ENCODE measurements at places on chromosomes 7 and 10.

DNA sequence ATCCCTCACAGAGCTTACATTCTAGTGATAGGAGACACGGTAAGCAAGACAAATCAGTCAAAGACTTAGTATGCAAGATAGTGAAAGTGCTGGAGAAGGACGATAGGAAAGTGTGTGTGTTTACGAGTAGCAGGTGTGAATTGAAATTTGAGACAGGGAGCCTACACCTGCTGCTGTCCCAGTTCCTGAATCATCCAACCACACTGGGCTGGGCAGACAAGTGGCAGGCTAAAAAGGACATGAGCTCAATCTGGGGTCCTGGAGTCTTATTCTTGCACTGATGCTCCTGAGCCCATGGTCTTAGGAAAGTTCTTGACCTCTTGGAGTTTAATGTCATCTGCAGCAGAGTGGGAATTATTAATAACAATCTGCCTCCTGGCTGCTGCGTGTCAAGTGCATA lies 16.2 kb downstream of the RBP3 start:
- no peak for DNase-seq

DNA sequence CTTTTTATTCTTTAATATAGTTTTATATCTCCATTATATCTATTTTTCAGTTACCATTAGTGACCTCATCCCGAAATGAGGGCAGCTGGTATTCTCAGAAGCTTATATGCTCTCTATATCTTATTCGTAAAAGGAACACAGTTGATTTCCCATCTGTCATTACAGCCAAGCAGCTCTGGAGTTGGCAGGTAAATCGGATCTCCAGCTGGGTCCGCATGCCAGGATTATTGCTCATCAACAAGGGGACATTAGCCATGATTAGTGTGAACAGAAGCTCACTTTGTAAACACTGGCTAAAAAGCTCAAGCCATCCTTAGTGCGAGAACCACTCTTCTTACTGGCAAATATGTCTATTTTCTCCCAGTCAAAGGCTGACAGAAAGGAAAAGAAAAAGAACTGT lies 180.3 kb downstream of the NPSR1 start:
- no peak for DNase-seq

- no peak for DNase-seq
Measured at GRCh38 chr7:22464299-22464698, 35.7 kb downstream of the STEAP1B start.

- no peak for DNase-seq
Measured at GRCh38 chr7:98826811-98827231, 43.0 kb downstream of the TMEM130 start.

- peak; percentile 39 for DNase-seq
Measured at GRCh38 chr10:97463363-97464132, 17.6 kb downstream of the ZDHHC16 start.

- no peak for DNase-seq
Measured at GRCh38 chr7:117916309-117916708, 43.1 kb upstream of the CTTNBP2 start.

GRCh38 chr10:43845121-43845520 lies 196.4 kb upstream of the ZNF32 start:
- DNase-seq = no peak

- no peak for DNase-seq
Measured at GRCh38 chr7:14739841-14740185, 162.7 kb downstream of the DGKB start.

DNA sequence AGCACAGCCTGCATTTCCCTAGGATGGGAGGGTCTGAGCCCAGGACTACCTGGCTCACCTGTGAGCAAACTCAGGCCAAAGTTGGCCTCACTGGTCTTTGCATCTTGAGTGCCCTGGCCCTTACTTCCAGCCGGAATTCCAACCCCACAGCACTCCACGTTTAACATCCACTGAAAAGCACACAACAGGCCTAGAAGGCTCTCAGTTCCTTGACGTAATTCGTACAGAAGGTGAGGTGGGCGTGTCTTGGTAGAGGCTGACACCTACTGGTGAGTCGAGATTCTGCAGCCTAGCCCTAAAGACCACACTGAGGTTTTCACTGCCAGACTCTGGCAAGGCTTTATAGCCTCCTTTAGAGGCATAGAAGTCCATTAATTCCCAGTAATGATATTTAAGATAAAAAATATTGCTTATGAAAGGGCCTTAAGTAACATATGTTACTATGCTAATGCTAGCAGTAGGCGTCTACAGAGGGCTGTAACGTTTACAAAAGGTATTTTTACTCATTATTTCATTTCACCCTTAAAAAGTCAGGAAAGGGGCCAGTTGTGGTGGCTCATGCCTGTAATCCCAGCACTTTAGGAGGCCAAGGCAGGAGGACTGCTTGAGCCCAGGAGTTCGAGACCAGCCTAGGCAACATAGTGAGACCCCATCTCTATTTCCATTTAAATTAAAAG lies 95.8 kb downstream of the HIP1 start:
- peak; percentile 86 for DNase-seq

- DNase-seq = no peak
Measured at GRCh38 chr7:154903083-154903731, 99.7 kb downstream of the PAXIP1 start.

- DNase-seq = no peak
Measured at GRCh38 chr7:56291-56913, 136.0 kb upstream of the FAM20C start.

DNA sequence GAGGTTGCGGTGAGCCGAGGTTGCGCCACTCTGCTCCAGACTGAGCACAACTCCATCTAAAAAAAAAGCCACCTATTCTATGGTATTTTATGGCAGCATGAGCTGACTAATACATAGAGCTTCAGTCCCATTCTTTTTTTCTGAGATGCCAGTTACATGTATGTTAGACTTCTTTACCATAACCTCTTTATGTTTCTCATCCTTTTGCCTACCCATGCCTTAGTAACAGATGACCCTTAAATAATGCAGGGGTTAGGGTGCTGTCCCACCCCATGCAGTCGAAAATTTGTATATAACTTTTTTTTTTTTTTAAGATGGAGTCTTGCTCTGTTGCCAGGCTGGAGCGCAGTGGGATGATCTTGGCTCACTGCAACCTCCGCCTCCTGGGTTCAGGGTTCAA lies 22.7 kb upstream of the HHEX start:
- no peak for DNase-seq

- no peak for DNase-seq
Measured at GRCh38 chr10:44343843-44344242, 41.1 kb downstream of the CXCL12 start.

GRCh38 chr7:44439926-44440325 lies 50.5 kb downstream of the NUDCD3 start:
- no peak for DNase-seq

DNA sequence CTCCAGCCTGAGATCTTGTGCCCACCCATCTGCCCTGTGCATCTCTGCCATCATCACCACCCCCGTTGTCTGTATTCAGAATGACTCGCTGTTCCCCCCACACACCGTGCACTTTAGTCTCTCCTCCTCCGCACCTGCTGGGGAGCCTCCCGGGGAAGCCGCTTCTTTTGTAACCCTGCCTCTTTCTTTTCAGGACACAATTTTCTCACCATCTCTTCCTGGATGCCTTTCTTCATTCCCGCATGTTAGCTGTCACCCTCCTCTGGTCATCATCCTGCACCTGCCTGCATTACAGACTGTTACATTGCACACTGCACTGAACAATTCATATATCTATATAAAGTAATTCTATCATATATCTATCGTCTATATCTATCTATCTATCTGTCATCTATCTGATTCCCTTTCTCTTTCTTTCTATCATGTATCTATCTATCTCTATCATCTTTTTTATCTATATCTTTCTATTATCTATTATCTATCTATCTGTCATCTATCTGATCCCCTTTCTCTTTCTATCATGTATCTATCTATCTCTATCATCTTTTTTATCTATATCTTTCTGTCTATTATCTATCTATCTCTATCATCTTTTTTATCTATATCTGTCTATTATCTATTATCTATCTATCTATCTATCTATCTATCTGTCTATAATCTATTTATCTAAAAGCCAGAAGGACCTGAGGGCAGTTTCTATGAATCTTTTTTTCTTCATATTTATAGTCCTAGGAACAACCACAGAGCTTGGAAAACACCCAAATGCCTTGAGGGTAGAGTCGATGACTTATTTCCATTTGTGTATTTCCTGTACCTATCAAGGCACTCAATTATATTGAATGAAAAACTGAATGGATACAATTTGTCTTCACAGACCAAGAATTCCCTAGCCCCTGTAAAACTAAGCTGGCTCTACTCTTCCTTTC lies 642.5 kb downstream of the ACTR3B start:
- DNase-seq = no peak

DNA sequence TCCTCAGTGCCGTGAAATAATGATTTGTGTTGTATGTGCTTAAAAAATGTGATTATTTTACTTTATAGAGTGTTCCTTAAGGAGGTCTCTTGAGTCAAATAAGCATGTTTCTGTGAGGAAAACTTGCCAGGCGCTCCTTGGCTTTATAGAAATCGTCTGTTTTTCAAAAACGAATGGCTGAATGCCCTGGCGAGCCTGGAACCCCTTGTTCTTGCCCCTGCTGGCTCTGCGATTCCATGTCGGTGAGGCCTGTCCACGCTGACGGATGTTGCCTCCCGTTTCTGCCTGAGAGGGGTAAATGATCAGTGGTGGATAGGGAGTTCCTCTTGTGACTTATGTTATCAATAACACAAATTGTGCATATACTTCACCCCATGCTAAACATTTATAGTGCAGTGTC lies 75.5 kb downstream of the MGMT start:
- DNase-seq = no peak

GRCh38 chr10:100330079-100330478 lies at the start of gene PKD2L1:
Gene PKD2L1 (minus strand): TSS chr10:100330228. CDS start chr10:100330103, 125 bp downstream.
- DNase-seq = no peak

DNA sequence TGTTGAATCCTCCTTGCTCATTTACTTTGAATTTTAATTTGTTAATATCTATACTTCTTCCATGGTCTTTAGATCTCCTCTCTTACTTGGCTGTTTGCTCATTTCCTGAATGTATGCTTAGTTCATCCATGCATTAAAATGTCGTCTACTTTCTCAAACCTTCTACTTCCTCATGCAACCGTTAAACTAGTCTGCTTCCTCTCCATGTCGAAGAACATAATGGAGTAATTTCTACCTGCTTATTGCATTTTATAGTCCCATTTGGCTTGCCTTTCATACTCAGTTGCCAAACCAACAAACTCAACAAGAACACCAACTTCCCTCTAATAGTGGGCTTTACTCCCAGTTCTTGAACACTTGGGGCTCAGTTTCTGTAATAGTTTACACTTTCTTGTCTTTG lies 43.8 kb upstream of the SEMA3D start:
- DNase-seq = no peak

GRCh38 chr7:131623154-131623553 lies 66.7 kb upstream of the PODXL start:
- no peak for DNase-seq

DNA sequence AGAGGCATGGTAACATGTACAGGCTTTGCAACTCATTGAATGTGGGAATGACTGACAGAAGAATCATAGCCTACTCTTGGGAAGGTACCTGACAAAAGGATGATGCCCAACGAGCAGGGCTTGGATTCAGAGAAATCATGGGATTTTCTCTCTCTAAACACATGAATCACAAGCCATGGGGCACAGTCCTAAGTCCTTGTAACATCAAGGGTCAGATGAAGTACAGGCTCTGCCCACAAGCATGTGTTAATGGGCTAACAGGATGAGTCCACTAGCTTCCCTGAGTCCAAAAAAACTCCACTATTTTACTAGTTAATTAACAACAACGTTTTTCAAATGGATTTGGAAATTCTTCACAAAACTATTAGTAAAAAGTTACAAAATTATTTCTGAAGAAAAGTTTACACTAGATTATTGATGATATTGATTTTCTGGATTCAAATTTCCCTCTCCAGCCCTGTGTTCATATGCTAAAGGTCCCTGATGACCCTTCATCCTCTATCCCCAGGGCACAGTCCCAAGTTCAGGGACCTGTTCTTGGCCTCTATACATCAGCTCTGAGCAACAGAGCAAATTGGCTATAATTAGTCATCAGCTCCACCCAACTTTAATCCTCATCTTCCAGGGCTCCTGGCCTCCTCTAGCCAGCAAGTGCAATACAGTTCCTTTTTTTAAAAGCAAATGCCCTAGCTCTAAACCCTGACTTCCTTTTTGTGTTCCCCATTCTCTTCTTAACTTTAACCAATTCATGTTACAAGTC lies 99.8 kb downstream of the GSAP start:
- no peak for DNase-seq

DNA sequence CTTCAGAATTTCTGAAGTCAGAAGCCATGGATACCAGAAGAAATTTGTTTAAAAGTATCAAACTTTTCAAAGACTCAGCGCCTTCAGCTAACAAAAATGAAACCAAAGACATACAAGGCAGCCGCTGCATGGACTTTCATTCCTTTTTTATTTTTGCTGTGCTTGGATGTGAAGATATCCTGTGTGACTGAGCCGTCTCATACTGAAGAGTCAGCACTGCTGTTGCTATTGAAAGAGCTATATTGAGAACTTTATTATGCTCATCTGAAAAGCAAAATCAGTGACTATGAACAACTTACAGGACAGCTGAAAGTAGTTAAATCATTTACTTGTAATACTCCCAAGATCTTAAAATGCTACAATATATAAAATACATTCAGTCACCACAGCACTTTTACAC lies 809.2 kb downstream of the NXPH1 start:
- DNase-seq = no peak

DNA sequence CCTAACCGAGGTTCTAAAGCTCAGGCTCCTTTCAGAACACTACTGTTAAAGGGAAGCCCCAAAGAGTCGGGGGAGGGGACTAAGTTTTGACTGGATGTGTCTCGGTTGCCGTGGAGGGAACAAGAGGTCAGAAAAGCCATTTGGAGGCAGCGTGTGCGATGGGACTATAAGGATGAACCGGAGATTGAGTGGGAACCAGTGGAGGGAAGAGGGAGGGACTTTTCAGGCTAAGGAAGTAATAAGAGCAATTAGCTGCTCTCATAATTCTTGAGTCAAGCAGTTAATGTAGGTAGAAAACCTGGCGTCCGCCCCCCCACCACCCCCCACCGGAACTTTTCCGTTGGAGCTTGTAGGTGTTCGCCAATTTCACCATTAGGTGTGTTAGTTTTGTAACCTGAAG lies 491 bp upstream of the AKAP9 start:
- DNase-seq = peak; percentile 29

- no peak for DNase-seq
Measured at GRCh38 chr10:101693651-101693977, 1.4 kb downstream of the FBXW4 start.

DNA sequence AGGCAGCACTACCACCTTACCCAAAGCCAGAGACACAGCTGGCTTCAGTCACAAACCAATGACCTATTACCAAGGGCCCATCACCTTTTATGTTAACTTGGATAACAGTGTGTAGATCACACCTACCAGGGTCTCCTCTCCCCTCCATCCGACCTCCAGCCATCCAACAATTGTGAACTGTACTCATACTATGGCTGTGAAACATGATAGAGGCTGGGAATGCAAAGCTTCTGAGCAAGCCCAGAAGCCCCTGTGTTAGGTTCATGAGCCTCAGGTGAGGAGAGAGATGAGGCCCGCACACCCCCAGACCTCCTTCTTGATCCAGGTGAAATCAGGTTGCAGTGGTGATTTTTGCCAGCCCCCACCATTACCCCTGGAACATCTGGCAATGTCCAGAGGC lies 47.7 kb downstream of the PNLIPRP2 start:
- DNase-seq = no peak
